ENCODE measurements at places on chromosomes 4 and X.

DNA sequence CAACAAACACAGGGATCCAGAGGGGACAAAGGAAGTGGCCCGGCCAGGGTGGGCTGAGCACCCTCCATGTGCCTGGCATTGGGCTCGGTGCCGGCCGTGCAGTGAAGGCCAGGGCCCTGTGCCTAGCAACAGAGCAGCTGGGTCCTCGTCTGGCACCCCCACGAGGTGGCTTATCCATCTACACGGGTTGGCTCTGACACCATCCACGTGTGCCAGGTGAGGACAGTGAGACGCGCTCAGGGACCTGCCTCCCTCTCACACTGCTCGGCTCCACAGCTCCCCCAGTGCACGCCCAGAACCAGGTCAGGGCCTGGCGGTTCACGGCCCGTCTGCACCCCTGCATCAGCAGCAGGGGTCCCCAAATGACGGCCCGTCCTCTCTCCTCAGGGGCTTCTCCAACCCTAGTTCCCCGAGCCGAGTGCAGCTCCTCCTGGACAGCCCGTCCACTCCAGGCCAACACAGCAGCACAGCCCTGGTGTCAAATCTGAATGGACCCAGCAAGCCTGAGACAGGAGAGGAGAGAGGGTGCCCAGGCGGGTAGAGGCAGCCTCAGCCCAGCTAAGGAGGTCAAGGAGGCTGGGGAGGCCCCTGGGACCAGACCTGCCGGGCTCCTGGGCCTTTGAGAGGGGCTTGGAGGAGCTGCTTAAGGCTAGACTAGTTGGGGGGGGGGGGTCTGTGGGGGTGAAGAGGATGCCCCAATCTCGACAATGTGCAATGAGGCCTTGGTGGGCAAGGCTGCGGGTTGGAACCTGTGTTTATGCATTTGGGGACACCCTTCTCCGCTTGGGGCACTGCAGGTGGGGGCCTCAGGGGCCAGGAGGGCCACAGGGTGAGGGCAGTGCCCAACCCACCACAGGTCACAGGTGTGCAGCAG lies 113.6 kb downstream of the FAM53A start:
- no peak for DNase-seq

- DNase-seq = no peak
Measured at GRCh38 chr4:164706675-164707074, 47.3 kb upstream of the SMIM31 start.

GRCh38 chr4:170721812-170722373 lies 632.1 kb upstream of the AADAT start:
- no peak for DNase-seq

- DNase-seq = no peak
Measured at GRCh38 chrX:129718676-129719075, 20.1 kb upstream of the XPNPEP2 start.

DNA sequence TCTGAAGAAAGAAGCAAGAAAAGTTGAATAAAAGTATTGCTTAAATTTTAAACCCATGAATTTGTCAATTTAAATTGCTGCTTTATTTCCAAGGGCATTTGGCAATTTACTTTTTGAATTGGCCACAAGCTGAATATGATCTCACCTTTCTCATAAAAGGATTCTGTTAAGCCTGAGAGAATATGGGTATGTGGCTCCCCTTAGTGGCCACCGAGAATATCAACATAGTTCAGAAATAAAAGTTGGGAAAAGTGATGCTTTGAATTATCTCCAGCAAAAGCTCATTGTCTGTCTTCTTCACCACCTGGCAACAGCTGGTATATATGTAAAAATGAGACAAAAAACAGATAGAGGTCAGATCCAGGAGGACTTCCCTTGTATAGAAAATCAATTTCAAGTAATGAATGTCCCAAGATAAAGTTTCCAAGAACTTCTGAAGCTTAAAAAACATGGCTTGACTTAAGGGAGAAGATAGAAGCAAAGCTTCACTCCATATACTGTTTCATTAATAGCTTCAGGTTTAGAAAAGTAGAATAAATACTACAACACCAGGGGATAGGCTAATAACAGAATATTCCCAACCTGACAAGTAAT lies 290.7 kb upstream of the FAM241A start:
- DNase-seq = no peak

DNA sequence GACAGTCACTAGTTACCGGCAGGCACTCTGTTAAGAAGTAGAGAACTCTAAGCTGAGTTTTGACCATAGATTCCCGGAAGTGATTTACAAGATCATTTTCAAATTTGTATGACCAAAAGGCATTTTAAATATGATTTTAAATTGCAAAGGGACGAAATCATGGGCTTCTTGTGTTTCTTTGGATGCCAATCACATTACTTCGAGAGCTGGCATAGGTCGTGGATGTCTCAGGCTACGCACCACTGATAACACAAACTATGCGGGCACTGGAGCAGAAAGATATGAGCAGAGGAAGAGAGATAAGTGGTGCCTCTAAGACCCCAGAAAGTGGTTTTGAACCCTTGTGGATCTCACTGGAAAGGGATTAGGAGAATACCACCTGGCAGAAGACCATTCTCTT lies 294.2 kb upstream of the FTHL17 start:
- DNase-seq = no peak

DNA sequence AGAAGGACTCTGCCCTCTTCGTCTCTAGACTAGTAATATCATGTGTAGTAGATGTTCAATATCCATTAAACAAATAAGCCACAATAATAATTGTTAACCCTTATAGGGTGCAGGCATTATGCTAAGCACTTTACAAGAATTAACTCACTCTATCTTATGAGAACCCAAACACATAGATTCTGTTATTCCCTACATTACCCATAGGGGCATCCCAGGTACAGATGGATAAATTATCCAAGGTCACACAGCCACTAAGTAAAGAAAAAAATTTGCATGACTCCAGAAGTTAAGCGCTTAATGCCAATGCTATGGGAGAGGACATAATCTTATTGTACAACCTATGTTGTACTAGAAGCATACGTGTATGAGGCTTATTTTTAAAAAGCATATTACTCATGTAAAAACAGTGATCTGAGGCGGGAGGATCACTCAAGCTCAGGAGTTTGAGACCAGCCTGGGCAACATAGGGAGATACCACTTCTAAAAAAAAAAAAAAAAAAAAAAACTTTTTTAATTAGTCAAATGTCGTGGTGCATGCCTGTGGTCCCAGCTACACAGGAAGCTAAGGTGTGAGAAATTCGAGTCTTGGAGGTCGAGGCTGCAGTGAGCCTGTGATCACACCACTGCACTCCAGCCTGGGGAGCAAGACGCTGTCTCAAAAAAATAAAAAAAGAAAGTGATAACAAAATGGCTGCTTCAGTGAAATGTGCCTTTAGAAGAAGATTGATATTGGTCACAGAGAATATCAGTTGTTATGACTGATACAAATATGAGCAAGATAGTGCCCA lies 13.6 kb downstream of the LDB2 start:
- no peak for DNase-seq

DNA sequence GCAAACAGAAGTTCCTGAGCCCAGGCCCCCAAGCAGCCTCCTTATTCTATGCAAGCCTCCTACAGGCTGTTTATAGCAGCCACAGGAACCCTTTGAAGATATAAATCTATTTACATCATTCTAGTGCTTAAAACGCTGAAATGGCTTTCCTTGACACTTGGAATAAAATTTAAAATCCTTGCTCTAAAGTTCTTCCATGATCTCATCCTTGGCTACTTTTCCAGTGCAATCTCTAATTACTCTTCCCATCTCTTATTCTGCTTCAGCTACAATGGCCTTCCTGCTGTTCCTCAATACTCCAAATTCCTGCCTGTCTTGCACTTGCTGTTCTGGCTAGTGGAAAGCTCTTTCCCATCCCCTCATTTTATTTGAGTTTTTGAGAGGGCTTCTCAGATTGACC lies 634.2 kb upstream of the NR3C2 start:
- DNase-seq = no peak

GRCh38 chr4:86759298-86759697 lies 89.9 kb downstream of the SLC10A6 start:
- no peak for DNase-seq

DNA sequence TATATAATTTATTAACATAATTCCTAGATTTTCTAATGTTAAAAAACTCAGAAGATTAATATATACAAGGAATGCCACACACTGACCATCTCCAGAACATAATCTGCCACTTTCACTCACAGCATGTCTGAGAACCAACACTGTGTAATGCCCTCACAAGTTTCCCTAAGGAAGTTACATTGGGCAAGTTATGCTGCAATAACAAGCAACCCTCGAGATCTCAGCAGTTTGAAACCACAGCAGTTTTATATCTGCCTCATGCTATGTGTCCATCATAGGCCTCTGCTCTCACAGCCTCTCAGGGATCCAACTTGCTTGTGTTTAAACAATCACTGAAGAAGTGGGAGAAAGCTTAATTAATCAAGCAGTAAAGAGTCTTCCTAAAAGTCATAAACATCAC lies 250.0 kb upstream of the SLC7A11 start:
- DNase-seq = no peak

- DNase-seq = no peak
Measured at GRCh38 chr4:121308328-121308663, 72.5 kb downstream of the QRFPR start.

- no peak for DNase-seq
Measured at GRCh38 chr4:128323401-128323800, 35.8 kb upstream of the PGRMC2 start.

DNA sequence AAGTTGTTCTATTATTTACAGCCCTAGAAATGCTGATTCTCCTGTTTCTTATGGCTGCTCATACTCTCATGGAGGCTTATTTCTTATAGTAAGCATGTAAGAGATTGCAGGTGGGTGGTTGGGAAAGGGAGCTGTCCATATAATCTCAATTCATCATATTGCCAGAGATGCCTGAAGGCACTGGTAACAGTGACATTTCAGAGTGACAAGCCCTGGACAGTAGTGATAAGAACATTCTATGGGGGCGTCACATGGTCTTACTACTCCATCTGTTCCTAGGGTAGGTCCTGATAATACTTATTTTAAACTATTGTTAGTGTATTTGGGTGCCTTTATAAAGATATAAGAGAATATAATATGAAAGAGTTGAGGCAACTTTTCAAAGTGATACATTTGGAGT lies 171.5 kb downstream of the CFAP299 start:
- DNase-seq = no peak

DNA sequence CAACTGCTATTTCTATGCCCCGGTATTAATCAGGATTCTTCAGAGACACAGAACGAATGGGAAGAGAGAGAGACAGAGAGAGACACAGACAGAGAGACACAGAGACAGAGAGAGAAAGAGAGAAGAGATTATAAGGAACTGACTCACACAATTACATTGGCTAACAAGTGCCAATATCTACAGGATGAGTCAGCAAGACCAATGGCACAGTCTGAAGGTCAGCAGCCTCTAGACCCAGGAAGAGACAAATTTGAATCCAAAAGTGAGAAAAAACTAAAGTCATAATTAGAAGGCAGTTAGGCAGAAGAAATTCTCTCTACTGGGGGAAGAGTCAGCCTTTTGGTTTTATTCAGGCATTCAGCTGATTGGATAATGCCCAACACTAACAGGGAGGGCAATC lies 187.3 kb downstream of the MAB21L2 start:
- DNase-seq = no peak

GRCh38 chr4:188138227-188138626 lies 1.0 kb upstream of the TRIML1 start:
- DNase-seq = no peak

GRCh38 chr4:189129044-189129694 lies 811.5 kb upstream of the FRG1 start:
- no peak for DNase-seq

DNA sequence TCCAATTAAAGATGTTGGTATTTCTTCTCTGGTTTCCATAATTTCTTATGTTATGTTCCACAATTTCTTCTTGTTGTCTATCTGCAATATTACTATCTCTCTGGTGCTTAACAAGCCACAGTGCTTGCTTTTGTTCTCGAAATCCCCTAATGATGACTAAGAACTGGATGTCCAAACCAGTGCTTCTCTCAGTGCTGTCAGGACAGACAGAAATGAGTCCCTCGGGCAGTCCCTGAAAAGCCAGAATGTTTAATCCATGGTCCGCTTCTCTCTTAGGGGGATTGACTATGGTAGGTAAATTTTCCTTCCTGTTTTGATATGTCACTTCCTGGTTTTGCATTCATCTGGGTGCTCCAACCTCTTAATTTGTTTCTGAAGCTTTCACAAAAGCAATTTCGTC lies 321.6 kb upstream of the PCDH10 start:
- no peak for DNase-seq

- no peak for DNase-seq
Measured at GRCh38 chr4:174873931-174874330, 44.2 kb upstream of the ADAM29 start.

GRCh38 chr4:176340871-176341685 lies 21.3 kb downstream of the SPCS3 start:
- no peak for DNase-seq

DNA sequence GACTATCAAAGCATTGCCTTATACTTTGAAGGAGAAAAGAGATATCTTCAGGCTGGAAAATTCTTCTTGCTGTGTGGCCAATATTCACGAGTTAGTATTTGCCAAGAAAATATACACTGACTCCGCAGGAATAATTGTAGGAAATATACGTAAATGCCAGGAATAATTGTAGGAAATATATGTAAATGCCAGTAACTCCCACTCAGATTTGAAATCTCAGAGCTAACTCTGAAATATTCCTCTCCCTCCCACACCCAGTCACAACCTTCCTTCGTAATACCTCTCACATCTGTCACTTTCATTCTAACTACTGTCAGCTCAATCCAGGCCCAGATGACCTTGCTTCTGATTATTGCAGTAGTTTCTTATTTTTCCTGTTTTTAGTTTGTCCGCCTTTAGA lies 73.5 kb downstream of the WDR19 start:
- no peak for DNase-seq
